ENCODE measurements at places on chromosomes 2 and 18. TPM values are rescaled to one million over a fixed set of nuclear protein-coding genes. Genes with fewer than 3 reads are reported as not detected.

GRCh38 chr2:217753460-217754200 is 249.2 kb downstream of the TNS1 start:
- DNase-seq, result no peak

DNA sequence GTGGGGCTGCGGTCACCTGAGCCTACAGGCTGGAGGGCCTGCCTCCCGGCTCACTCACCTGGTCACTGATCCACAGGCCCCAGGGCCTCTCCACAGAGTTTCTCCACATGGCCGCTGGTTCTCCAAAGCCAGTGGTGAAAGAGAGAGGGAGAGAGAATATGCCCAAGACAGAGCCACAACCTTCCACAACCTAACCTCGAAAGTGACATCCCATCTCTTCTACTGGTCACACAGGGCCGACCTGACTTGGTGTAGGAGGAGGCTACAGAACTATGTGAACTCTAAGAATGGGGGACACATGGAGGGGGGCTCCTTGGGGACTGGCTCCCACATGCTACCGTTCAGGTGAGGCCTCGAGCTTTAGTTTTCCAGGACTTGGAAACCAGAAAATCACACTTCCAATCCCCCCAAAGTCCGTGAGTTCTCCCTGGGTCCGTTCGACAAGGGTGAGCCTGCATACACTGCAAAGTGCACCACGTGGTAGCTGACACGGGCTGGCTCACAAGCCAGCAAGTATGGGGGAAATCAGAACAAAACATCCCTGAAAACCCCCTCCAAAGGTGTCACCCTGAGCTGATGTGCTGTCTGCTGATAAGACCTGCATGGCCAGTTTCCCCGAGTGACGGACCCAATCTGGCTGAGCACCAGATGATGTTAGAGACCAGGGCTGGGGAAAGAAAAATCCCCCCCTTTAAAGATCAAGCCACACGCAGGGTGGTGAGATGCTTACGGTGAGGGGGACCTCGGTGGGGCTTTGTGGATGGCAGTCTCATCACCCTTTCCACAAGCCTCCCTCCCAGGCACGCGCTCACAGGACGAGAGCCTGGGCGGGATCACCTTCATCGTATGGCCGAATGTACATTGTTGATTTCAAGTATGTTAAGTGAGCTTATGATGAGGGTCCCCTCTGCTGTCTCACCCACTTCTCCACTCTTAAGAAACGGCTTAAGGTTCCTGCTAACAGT is 54.2 kb upstream of the SEMA4C start:
- DNase-seq, result peak; percentile 44

DNA sequence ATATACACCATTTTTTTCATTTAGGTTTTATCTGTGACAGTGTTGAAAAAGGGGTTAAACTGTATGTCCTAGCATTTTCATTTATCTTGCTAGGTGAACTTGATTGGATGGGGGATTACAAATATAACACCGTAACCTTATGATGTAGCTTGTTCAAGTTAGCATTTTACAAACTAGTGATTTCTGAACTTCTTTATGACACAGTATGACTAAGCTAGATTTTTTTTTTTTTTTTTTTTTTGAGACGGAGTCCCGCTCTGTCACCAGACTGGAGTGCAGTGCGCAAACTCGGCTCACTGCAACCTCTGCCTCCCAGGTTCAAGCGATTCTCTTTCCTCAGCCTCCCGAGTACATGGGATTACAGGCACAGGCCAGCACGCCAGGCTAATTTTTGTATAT is 47.1 kb downstream of the KCMF1 start:
- DNase-seq, result no peak

DNA sequence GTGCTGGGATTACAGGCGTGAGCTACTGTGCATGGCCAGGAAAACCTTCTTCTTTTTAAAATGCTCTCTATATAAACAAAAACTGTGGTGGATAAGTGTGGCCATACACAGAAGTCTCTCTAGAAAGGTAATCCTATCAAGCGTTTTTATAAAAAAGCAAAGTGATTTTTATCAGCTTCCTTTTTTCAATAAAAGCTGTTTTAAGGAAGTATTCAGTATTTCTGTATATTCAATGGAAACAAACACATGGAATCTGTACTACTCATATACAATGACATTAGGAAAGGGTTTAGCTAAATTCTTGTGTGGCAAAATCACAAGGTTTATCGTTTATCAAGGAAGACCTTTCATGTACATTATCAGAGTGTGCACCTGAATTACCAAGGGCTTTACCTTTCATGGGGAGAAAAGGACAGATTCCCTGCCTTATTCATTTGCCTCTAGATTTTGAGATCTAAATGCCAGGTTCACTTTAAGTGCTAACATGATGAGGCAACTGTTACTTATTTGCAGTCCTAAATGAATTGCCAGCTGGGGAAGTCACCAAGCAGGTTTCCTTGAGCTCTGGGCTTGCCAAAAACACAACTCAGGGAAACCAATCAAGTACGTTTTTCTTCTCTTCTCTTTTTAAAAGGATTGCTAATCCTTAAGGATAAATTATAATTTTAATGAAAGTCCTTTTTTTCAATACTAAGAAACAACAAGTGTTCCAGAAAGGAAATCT is 70.8 kb downstream of the RTN4 start:
- no peak for DNase-seq

- DNase-seq, result no peak
Observed at GRCh38 chr2:74313497-74313896, 29.7 kb downstream of the SLC4A5 start.

DNA sequence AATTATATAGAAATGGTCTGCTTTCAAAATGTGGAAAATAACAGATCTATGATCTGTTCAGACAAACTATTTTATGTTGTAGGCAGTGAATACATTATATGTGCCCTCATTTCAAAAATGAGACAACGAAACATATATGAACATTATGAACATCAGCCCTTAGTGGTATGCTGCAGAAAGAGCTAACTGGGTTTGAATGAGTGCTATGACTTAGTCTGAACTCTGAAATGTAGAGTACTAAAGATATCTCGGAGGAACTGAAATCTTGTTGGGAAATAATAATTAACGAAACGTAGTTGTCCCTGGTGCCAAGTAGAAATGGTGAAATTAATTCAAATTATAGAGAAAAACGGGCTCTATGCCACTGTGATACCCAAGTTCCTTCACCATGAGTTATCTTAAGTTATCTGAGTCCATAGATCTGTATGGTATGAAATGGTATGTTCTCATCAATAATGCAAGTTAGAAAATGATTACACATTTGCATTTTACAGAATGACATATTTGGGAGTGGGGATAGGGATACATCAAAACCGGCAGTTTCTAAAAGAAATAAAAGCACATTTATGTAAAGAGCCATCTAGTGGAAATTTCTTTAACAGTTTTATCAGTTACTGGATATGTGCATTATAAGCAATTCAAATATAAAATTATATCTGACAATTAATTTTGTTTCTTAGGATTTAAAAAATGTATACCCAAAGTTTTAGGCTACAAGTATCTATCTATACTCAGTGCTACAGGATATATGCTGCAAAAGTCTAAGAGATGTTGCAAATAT is 26.7 kb downstream of the STARD6 start:
- no peak for DNase-seq

Gene CXCR4
- 1.1 TPM for polyA plus RNA-seq

Gene MBD2
- 30.9 TPM for polyA plus RNA-seq

All from heart left ventricle (tissue), 16 donors.